ENCODE measurements at places on chromosomes 7 and 10.

DNA sequence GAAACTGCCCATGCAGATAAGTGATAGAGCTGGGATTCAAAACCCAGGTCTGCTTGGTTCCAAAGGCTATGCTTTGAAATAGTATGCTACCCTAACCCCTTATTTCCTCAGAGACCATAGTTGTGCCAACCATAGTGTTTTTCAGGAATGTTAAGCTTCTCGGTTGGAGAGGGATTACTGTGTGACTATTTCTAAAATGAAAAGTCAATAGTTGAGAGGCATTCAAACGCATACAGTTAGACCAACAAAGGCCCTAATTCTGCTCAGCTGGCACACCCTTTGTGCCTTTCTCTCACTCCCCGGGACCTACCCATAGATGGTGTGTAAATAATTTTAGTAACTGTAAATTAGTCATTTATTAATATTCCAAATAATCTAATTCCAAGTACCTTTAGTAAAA lies 64.6 kb upstream of the RNF148 start:
- peak; percentile 36 for DNase-seq

GRCh38 chr7:48261696-48262095 lies 90.4 kb downstream of the ABCA13 start:
- no peak for DNase-seq

- peak; percentile 31 for DNase-seq
These were observed 26.6 kb upstream of the ASCC1 start for GRCh38 chr10:72242675-72243074.

DNA sequence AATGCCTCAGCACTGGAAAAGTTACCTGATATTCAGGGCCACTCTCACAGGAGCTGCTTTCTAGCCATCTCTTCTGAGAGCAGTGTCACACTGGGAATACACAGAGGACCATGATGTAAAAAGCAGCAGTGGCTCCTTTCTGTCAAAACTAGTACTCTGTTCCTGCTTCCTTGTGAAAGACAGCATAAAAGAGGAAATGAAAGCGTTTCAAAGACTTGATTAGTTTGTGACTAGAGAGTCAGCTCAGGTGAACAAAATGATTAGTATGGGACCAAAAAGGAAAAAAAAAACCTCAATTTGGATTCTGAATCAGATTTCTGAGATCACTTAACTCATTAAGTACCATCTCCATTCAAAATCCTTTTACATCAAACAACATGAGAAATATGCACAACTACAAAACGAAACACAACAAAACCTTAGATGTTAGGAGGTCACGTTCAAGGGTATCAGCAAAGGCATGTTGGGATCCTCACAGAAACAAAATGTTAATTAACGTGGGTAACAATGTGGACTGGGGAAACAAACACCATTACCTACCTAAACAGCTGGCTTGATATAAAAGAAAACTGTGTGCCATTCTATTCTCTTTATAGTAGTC lies 103.7 kb downstream of the MACC1 start:
- no peak for DNase-seq

DNA sequence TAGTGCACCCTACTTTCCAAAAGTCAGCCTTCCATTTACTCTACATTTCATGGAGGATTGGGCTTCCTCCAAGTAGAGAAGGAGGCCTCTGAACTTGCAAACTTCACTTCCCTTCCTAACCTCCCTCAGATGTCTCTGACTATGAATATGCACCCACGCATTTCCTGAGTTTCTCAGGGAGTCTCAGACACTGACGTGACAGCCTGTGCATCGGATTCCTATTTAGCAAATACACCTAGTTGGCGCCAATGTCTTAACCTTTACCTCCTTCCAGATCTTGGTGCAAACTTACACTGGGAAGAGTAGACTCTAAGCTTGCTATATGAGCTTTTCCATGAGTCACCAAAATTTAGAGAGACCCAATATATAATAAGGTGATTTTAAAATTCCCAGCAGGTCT lies 920.1 kb upstream of the AUTS2 start:
- DNase-seq, result no peak

DNA sequence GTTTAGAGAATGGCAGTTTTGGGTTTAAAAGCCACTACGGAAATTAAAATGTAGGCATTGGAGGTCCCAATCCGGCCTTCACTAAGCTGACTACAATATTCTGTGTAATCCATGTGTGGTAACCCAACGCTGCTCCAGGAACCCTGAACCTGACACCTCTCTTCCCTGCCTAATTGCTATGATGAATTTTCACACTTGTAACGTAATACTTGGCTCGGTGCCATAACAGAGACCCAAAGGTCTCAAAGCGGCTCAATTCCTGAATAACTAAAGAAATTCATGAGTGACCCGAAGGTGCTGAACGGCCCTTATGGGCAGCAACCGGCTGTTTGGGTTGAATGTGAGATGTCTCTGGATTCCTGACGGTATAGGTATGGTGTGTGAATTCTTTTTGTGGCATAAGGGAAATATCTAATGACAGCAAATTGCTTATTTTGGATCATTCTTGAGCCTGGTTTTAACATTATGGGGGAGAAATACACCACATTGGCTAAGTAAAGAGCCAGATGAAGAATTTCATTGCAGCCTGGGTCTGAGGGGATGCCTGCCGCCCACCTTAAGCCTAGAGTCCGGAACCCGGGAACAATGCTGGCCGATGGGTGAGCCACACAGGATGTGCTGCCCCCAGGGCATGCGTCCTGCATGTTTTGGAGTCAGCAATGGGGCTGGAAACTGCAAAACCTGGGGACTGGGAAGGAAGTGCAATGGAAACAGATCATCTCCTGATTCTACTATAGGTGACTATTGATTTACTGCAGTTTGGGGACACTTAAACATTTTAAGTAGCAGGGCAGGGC lies 69.7 kb upstream of the FZD8 start:
- no peak for DNase-seq

DNA sequence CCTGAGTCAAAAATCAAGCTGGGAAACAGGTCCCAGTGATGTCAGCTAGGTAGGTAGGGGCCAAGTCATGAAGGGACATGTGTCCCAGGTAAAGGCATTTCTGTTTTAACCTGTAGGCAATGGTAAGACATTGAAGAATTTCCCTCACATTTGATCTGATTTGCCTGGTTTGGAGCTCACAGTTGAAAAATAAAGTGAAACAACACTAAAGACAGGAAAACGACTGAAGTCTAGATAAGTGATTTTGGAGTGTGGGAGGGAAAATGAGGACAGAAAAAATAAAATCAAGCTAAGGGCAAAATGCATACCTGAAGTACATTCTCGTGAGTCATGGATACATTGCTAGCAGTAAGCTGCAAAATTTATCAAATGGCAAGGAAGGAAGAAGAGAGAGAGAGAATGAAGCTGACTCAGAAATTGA lies 169.9 kb downstream of the SKIDA1 start:
- DNase-seq, result no peak

GRCh38 chr10:110244550-110244949 lies 37.1 kb downstream of the MXI1 start:
- DNase-seq, result no peak

DNA sequence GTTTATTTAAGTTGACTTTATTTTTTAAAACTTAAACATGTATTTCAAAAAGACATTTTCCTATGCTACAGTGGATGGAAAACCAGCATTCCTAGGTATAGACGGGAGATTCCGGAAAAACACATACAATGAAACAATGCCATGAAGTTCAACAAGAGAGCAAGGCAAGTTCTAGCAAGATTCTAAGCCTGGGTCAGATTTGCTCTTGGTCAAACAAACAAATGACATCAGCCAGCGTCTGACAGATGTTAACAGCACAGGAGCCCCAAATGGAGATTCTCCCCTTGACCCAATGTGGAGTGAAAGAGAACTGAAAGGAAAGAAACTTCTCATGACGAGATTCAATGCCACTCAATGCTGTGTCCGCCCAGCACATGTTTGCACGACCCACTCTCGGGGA lies 149.9 kb downstream of the NEURL1 start:
- DNase-seq, result no peak

DNA sequence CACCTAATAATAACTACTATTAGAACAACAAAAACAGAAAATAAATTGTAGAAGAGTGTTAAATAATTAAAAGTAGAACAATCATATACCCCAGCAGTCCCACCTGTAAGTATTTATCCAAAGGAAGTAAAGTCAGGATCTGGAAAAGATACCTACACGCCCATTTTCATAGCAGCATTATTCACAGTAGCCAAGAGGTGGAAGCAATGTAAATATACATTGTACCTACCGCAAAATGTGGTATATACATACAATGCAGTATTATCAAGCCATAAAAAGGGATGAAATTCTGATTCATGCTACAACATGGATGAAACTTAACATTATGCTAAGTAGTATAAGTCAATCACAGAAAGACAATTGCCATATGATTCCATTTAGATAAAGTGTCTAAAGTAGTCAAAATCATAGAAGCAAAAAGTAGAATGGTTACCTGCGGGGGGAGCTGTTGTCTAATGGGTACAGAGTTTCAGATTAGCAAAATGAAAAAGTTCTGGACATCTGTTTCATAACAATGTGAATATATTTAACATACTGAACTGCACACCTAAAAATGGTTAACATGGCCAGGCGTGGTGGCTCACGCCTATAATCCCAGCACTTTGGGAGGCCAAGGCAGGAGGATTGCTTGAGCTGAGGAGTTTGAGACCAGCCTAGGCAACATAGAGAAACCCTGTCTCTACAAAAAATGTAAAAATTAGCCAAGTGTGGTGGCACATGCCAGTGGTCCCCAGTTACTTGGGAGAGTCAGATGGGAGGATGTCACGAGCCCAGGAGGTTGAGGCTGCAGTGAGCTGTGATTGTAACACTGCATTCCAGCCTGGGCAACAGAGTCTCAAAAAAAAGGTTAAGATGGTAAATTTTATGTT lies 6.0 kb upstream of the TMED4 start:
- peak; percentile 29 for DNase-seq

DNA sequence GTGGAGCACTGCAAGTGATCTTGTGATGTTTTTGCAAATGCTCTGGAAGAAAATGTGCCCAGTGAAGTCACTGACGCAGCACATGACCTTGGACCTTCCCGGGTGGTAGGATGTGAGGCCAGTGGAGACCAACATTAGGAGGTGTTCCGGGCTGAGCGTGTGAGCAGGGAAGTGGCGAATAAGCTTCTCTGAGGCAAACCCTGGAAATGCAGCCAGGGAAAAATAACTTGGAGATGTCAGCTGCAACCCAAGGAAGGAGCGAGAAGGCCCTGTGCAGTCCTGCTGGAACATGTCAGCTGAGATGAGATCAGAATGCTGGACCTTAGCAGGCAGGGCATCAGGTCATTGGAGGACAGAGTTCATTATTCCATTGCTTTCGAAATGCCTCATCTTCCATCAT lies 18.6 kb upstream of the SDK1 start:
- DNase-seq, result no peak
